ENCODE measurements at places on chromosomes 5 and 9.

DNA sequence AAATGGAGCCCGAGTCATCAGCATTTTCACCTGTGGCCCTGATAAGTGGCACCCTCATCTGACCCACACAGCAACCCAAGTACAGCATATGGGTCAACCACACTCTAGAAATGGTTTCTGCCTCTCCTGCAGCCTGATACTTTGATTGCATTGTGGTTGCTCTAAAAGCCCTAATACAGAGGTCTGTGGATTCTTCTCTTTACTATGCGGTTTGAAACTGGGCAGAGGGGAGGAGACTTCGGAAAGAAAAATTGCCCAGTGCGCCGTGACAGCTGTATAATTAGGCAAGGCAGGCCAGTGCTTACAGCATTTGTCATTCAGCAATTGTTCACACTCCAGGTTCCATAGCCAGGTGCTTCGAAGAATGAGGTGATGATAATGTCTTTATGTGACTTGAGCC is 361.0 kb downstream of the NFIB start:
- DNase-seq: no peak

DNA sequence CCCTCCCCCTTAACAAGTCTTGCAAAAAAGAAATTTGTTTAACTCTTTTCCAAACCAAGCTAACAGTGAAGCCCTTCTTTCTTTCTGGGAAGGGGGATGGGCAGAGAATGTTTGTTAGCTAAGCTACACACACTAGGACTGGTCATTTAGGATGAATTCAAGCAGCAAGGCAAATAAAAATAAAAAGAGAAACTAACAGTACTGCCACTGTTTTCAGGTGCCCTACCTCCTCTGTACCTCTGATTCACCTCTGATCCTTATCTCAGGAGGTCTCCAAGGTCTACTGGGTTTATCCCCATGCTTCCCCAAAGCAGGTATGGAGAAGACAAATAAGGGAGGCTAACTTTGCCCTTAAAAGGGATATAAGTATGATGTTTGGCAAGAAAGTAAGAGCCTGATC is 52.9 kb downstream of the ELL2 start:
- DNase-seq: no peak

- no peak for DNase-seq
Observed at GRCh38 chr9:107033966-107034365, 171.0 kb downstream of the ZNF462 start.

- no peak for DNase-seq
Observed at GRCh38 chr9:26166537-26166936, 488.3 kb upstream of the TUSC1 start.

DNA sequence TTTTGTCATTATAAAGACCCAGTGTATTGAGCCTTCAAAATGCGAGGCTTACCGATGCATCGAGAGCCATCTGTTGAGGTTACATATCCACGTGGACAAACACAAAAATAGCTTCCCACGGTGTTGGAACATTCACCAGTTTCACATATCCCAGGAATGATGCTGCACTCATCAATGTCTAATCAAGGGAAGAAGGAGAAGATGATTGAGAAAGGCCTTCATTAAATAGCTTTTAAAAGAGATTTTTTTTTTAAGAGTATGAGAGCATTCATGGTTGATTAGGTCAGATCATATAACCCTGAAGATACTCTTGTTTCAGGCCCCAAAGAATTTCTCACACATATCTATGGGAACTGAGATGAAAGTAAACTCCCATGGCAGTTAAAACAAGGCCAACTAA is 129.4 kb downstream of the FBN2 start:
- DNase-seq: no peak

- DNase-seq: no peak
Observed at GRCh38 chr5:6082685-6083084, 295.7 kb downstream of the MED10 start.

DNA sequence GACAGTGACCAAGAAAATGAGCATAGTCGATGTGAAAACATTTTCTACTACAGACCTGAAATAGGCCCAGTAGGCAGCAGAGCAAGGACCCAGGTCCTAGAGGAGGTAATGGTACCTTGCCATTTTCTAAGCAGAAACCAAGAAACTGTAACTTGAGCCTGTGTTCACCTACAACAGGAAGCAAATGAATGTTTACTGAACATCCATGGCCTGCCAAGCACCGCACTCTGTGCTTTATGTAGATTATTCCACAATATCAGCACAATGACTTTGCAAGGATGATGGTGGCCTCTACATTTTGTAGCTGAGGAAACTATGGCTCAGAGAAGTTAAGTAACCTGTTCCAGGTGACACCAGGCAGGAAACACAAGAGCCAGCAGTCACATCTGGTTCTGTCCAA is 215.3 kb downstream of the SPOCK1 start:
- DNase-seq: no peak

DNA sequence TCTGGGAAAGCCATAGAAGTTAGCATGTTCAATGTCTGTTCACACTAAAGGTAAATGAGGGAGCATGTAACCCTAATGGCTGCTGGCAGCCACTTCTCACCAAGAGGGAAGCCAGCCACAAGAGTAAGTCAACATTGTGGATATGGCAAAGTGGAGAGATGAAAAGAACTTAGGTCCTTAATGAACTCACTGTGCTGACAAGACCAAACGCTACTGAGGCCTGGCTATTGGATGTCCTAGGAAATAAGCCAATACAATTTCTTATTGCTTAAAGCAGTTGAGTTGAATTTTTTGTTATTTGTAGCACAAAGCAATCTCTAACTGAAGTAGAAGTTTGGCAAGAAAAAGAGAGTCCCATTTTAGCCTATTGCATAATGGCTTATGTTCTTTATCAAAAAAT is 6.8 kb downstream of the GPR150 start:
- no peak for DNase-seq

- no peak for DNase-seq
Observed at GRCh38 chr9:90822866-90823265, 21.2 kb downstream of the SYK start.

DNA sequence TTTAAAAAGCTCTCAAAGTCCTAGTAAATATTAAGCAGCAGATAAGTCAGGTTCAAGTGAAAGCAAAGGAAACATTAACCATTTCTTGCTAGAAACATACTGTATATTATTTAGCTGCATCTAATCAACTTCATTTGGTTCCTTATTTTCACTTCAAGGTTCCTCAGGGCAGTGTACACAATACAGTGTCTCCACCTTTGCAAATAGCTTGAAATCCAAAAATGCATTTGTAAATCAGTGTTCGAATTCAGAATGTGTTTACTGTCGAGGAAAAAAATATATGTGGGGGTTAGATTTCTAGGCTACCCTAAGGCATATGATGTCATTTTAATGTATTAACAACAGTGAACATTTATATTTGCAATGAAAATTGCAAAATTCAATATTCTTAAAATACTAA is 436.0 kb downstream of the CETN3 start:
- no peak for DNase-seq

DNA sequence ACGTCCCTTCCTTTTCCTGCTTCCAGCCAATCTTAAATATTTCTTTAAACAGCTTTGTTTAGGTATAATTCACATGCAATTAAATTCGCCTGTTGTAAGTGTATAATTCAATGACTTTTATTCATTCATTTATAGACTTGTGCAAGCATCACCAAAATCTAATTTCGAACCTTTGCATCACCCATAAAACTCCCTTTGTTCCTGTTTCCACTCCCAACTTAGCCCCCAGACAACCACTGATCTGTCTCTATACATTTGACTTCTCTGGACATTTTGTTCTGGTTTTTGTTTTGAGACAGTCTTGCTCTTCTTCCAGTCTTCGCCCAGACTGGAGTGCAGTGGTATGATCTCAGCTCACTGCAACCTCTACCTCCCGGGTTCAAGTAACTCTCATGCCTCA is 71.5 kb downstream of the NR6A1 start:
- DNase-seq: no peak

- DNase-seq: no peak
Observed at GRCh38 chr5:65171645-65172044, 310.1 kb downstream of the ADAMTS6 start.

GRCh38 chr5:135999406-136000139 is 29.2 kb upstream of the TGFBI start:
- DNase-seq: peak; percentile 98

- no peak for DNase-seq
Observed at GRCh38 chr5:173231996-173232498, 3.0 kb downstream of the NKX2-5 start.

DNA sequence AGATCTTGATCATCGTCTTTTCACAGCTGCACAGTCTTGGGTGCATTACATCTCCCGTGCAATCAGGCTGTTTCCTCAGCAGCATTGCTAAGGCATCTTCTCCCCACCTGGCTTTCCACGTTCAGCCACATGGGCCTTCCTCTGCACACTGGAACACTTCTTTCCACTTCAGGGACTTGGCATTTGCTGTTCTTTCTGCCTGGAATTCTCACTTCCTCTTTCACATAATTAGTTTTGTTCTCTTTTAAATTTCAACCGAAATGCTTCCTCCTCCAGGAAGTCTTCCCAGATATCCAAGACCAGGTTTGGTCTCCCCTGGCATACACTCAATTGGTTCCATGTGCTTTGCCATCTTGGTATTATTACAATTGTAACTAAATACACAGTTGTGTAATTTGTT is 43.8 kb downstream of the WHRN start:
- no peak for DNase-seq

DNA sequence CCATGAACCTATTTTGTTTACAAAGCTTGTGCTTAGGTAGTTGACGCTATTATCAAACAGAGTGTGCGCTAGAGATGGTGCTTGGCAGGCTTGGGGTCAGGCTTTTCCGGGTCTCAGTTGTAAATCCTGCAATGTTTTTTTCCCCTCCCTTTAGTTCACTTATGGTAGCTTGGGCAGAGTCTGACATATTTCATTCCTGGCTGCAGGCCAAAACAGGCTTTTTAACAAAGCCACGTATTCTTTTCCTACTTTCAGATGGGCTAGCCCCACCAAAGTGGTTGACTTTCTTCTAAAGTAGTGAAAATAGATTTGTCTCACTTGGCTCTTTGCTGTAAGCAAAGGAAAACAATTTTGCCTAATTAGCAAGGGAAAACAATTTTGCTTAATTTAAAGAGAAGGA is 58.0 kb upstream of the FBN2 start:
- peak; percentile 42 for DNase-seq

DNA sequence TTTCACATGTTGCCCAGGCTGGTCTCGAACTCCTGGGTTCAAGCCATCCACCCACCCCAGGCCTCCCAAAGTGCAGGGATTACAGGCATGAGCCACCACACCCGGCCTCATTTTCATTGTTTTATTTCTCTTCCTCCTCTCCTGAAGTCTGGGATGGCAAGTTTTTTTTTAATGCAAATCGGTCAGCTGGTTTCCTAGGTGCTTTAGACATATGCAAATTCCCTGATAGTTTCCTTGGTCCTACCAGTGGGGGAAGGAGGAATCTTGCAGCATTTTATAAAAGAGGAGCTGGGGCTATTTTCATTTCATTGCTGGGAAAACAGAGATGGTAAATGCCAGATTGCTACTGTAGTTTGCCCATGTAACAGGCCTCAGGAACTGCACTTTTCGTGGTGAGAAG is 179.4 kb downstream of the ACTL7B start:
- no peak for DNase-seq

- DNase-seq: no peak
Observed at GRCh38 chr5:171715551-171715950, 70.1 kb upstream of the SMIM23 start.

- DNase-seq: peak; percentile 19
Observed at GRCh38 chr5:158569534-158569933, 530.2 kb downstream of the EBF1 start.

DNA sequence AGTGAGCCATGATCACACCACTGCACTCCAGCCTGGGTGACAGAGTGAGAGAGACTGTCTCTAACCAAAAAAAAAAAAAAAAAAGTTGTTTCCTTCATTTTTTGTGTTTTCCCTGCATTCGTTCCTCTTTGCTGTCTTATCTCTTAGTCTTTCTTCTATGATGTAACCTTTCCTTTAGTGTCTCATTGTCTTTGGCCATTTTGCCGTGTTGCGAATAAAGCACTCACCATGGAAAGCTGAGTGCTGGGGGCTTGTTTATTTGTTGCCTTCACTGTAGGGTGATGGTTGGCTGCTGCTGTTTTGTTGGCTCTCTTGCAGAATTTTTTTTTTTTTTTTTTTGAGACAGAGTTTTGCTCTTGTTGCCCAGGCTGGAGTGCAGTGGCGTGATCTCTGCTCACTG is 7.7 kb downstream of the EHMT1 start:
- no peak for DNase-seq

- no peak for DNase-seq
Observed at GRCh38 chr9:135714242-135715055, 12.5 kb downstream of the KCNT1 start.

- peak; percentile 79 for DNase-seq
Observed at GRCh38 chr5:89351222-89351621, 468.2 kb upstream of the MEF2C start.

- DNase-seq: no peak
Observed at GRCh38 chr5:168879929-168880328, 300.8 kb upstream of the PANK3 start.

- DNase-seq: peak; percentile 31
Observed at GRCh38 chr5:53035868-53036381, 46.8 kb downstream of the ITGA2 start.

GRCh38 chr5:74576941-74577456 is 63.5 kb downstream of the ENC1 start:
- peak; percentile 68 for DNase-seq

- DNase-seq: no peak
Observed at GRCh38 chr9:124358631-124359030, 56.6 kb downstream of the PSMB7 start.

- peak; percentile 97 for DNase-seq
Observed at GRCh38 chr5:14105718-14106410, 37.3 kb upstream of the TRIO start.

Data from fibroblast of skin of abdomen (primary cell).